Kidney capillary endothelial cell (primary cell): ENCODE measurements at places on chromosomes 7 and 10.

DNA sequence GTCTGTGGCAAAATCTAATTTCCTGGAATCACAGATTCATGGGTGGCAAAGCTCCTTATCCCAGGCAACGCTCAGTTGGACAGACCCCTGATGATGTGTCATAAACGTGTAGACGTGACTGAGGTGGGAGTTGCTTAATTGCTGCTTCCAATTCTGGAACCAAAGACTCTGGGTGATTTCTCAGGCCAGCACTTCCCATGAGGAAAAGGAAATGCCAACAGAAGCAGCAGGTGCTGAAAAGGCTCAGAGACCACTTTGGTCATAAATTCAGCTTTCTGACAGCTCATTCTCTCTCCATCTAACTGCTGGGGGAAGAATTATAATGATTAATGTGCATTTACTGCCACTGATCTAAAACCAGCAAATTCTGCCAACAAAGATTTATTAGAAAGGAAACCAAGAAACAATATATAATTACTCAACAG, 88.7 kb downstream of the OSBPL3 start:
- no peak for DNase-seq

DNA sequence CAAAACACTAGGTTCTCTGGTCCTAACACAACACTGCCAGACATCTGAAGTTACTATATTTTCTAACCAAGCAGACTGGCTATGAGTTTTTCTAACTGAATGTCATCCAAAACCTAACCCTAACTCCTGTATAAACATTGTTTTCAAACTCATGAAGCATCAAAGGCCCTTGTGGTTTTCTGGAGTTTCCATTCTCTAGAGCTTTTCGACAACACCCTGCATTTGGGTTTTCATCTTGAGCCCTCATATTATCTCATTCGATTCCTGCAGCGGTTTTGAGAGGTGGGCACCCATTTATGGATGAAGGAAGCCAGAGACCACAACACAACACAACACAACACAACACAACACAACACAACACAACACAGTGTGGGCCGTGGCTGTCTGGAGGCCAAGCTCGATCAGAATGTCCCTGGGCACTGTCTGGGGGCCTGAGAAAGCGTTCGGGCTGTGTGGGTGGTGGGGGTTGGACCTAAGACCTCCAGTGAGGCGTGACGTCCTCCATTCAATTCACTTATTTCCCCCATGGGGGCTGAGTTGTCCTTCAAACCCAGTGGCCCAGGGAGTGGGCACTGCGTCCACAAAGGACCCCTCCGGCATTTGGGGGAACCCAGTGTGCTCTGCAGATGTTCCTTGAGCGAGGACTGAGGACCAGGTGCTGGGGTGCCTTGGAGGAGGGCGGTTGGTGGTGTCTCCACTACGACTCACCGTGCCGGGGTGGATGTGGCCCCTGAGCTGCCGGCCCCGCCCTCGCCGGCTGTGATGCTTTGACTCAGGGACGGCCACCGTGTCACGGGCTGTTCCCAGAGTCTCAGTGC, 490.4 kb downstream of the DNAJB6 start:
- no peak for DNase-seq

GRCh38 chr10:75736889-75737579, 305.6 kb downstream of the LRMDA start:
- DNase-seq: no peak

GRCh38 chr7:30074422-30075030, 46.3 kb downstream of the PLEKHA8 start:
- peak; percentile 40 for DNase-seq
